ENCODE measurements at places on chromosomes 12 and 14. TPM values are rescaled to one million over a fixed set of nuclear protein-coding genes. Genes with fewer than 3 reads are reported as not detected.

Gene SYT1
- 0.45 TPM for total RNA-seq

Gene SDR9C7
- not detected for total RNA-seq

Gene EFS
- 0.80 TPM for total RNA-seq

GRCh38 chr14:56648508-56649301, 69.1 kb downstream of the TMEM260 start:
- no peak for DNase-seq

- DNase-seq: no peak
These were observed 16.2 kb upstream of the STON2 start for GRCh38 chr14:81416194-81416952.

- no peak for DNase-seq
These were observed 14.0 kb upstream of the RABGGTA start for GRCh38 chr14:24285351-24285750.

DNA sequence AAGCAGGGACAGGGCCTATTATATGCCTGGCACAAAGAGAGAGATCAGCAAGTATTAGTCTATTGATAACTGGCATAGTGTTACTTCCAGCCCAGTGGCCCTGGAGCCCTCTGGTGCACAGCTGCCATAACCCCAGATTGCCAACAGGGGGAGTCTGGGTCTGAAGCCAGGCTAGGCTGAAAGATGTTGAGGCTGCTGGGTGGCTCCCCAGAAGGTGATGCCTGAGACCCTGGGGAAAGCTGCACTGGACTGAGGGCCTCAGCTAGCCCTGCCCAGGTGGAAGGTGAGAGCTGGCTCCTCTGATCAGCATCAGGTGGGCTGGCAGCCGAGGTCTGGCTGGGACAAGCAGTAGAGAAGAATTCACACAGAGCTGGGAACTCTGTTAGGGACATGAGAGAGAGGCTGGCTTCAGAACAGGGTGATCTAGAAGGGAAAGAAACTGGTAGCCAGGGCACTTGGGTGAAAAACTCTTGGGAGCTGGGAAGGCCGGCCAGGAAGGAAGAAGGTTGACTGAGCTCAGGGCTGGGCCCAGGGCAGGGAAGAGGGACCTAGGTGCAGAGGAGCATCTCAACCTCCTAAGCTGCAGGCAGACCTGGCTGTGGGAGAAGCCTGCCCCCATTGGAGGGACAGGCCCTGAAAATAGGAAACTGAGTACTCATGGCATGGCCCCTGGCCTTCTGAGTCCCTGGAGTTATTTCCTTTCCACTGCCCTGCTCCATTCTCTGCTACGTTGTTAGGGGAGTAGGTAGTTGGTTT, 3.9 kb downstream of the GZMH start:
- no peak for DNase-seq

GRCh38 chr12:12432364-12432763, 75.5 kb downstream of the BORCS5 start:
- no peak for DNase-seq

All from Daoy (cell line).